ENCODE measurements at places on chromosomes 6 and 20. TPM values are rescaled to one million over a fixed set of nuclear protein-coding genes. Genes with fewer than 3 reads are reported as not detected.
A peak's percentile ranks its signal among the peaks of the same experiment; 100 is the strongest.

DNA sequence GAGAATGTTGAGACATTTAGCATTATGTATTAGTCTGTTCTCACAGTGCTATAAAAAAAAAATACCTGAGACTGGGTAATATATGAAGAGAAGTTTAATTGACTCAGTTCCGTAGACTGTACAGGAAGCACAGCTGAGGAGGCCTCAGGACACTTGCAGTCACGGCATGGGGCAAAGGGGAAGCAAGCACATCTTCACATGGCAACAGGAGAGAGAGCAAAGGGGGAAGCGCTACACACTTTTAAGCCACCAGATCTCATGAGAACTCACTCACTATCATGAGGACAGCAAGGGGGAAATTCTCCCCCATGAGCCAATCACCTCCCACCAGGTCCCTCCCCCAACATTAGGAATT lies 26.8 kb upstream of the TFAP2A start:
- no peak for DNase-seq
- H3K27ac ChIP-seq: no peak overlapping the region
- H3K4me3 ChIP-seq: no peak overlapping the region
- no peaks in the 10 kb centered on the region for H3K36me3 ChIP-seq
- no peaks in the 10 kb centered on the region for H3K27me3 ChIP-seq
- H3K4me1 ChIP-seq: no peaks in the 10 kb centered on the region

DNA sequence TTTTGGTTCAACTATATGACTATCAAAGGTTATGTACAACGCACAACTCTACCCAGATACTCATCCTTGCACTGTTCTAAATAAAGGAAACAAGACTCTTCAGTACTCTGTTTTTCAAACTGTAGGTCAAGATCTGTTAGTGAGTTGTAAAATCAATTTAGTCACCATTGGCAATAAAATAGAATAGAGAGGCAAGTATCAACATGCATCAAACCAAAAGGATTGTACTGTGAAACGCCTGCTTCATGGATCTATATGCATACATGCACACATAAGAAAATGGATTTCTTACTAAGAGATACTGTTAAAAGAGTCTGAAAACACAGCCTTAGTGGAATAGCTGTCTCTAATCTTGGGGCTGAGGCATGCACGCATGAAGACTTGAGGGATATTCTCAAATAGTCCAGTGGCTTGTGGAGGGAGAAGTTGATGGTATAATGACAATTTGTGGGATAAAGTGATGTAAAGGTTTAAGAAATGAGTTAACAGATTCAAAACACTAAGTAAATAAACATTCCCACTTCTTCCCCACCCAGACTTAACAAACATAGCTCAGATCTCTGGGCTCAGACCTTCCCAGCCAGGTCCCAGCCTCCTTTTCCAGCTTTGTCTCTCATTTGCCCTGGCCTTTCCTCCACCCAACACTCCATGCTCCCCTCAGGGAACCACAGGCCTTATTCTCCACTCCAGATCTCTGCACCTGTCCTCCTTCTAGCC lies 10.7 kb upstream of the LZTS3 start:
- no peak overlapping the region for H3K27ac ChIP-seq
- DNase-seq: peak; percentile 19
- H3K4me1 ChIP-seq: no peaks in the 10 kb centered on the region

GRCh38 chr6:3456395-3456897 lies 404 bp downstream of the SLC22A23 start:
- H3K4me3 ChIP-seq: no peak overlapping the region
- H3K27me3 ChIP-seq: peaks cover 6% of the 10 kb centered on the region
- H3K4me1 ChIP-seq: peaks cover 27% of the 10 kb centered on the region
- H3K27ac ChIP-seq: no peak overlapping the region
- H3K36me3 ChIP-seq: no peaks in the 10 kb centered on the region

DNA sequence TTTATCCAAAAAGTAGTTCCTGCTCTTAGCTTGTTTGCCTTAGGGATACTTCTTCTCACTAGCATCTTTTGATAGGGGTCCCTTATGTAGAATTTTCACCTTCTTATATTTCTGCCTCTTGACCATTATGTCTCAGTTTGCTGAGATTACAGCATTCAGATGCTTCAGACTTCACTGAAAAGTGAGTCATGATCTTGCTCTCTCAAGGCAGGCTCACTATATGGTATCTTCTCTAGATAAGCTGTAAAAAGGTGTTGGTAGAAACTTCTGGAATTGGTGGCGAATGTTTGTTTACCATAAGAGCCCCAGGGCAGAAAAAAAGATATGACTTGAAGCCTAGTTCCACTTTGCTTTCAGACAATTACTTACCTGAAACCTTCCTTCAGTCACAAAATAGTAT lies 19.7 kb downstream of the GTPBP2 start:
- peaks cover 30% of the 10 kb centered on the region for H3K36me3 ChIP-seq
- no peak overlapping the region for H3K4me3 ChIP-seq
- H3K27ac ChIP-seq: no peak overlapping the region
- H3K27me3 ChIP-seq: no peaks in the 10 kb centered on the region
- DNase-seq: no peak
- H3K4me1 ChIP-seq: no peaks in the 10 kb centered on the region

DNA sequence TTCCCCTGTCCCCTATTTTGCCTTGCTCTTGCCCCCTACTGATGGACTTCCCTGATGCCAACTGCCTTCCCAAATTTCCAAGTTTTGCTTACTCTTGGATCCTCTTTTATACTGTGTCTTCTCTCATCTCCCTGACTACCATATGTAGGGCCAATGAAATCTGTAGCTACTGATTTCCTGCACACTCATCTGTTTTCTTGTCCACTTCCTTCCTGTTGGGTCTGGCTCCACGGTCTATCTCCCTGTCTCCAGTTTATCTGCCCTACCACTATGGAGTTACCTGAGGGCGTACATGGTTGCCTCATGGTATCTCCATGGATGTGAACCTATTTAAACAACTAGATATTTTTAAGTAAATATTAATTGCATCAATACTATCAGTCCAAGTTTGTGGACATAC lies 140.3 kb upstream of the MCHR2 start:
- no peak overlapping the region for H3K4me3 ChIP-seq
- no peaks in the 10 kb centered on the region for H3K4me1 ChIP-seq
- no peaks in the 10 kb centered on the region for H3K27me3 ChIP-seq
- no peak for DNase-seq

GRCh38 chr20:53032478-53032932 lies 60.3 kb downstream of the TSHZ2 start:
- H3K27ac ChIP-seq: no peak overlapping the region
- no peaks in the 10 kb centered on the region for H3K36me3 ChIP-seq
- no peaks in the 10 kb centered on the region for H3K27me3 ChIP-seq

PI16 gene
- 13.6 TPM for polyA plus RNA-seq

FLRT3 gene
- polyA plus RNA-seq: not detected

Data from CD8-positive, alpha-beta memory T cell (primary cell).